Trophoblast cell (in vitro differentiated cells and primary cell): ENCODE measurements at places on chromosomes 6 and 20.

DNA sequence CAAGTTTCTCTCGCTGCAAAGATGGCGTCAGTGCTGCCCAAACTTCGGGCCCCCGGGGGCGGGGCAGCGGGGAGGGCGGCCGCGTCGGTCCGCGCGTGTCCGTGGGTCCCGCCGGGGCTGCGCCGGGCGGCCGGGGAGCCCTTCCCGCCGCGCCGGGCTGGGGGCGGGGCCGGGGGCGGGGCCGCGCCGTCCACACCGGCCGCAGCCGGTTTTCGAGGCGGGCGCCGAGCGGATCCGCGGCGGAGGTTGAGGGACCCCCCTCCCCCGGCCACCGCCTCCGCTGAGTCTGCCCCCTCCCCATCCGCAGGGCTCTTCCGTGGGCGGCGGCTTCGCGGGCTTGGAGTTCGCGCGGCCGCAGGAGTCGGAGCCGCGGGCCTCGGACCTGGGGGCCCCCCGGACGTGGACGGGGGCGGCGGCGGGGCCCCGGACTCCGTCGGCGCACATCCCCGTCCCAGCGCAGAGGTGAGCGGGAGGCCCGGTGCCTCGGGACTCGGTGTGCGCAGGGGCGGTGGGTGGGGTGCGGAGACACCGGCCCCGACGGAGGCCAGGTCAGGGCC lies 572 bp downstream of the SLC2A4RG start:
- DNase-seq: peak; percentile 29

DNA sequence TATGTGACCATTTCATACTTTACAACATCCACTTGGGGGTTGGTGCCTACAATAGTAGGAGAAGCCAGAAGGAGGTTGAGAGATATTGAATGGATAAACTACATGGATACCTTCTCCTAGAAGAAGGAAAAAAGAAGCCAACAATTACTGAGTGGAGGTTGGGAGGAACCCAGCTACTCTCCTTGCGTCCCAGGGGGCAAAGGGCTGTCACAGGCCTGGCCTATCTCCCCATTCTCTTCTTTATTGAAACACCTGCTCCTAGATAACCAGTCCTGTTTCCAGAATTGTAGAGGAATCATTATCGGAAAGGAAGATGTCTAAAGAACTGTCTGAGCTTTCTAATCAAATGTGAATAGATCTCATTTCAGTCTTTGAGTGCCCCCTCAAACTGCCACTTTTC lies 115.1 kb downstream of the MAP7 start:
- DNase-seq: no peak

GRCh38 chr6:83804886-83805285 lies 48.3 kb upstream of the RIPPLY2 start:
- no peak for DNase-seq

DNA sequence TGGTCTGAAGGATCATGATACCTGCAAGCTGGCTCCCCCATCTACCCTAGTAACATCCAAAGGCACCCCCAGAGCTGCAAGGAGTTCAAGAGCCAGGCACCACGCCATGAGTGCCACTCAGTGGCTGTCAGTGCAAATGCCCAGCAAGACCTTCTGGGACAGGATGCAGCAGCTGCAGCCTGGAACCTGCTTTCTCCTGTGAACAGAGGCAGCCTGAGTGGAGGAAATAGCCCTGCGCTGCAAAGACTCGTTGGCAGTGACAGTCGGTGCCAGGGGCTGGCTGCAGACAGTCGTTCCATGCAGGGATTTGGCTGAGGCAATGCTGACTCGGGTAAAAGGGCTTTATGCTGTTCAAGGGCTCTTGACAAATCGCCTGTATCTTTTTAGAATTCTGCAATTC lies 15.7 kb upstream of the SSTR4 start:
- DNase-seq: no peak

- DNase-seq: peak; percentile 65
These were observed 73.2 kb downstream of the LY86 start for GRCh38 chr6:6661684-6662083.

DNA sequence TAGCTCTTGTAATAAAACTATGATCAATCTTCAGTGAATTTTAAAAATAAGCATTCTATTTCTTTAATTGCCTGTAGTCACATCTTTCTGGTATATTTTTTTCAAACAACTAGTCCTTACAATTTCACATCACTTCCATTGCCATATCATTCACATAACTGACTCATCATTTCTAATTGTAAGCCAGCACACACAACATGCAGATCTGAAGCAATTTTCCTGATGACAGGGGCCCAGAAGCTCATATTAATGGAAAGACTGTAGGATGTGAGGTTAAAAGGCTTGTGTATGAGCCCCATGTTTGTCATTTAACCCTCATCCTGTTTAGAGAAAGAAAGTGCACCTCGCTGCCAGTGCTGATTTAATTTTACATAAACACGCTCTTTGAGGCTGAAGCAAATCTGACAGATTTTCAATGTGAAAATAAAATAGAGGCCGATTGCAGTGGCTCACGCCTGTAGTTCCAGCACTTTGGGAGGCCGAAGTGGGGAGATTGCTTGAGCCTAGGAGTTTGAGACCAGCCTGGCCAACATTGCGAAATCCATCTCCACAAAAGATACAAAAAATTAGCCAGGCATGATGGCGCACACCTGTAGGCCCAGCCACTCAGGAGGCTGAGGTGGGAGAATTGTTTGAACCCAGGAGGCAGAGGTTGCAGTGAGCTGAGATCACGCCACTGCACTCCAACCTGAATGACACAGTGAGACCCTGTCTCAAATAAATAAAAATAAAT lies 40.1 kb upstream of the LTV1 start:
- no peak for DNase-seq

DNA sequence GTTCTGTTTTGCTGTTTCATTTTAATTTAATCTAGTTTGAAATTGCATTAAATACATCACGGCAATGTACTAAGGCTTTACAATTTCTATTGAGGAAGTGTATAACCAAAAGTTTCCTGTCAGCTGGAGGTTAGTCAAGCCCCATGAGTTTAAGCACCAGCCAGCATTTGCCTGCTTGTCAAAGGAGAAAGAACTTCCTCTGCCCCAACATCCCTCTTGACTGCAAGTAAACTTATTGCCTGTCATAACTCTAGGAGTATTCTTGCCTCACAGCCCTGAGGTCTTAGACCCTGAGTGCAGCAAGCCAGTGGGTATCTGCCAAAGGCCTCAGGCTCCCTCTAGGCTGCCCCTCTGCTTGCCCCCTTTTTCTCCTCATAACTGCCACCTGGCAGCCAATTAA lies 106.7 kb upstream of the INSM1 start:
- no peak for DNase-seq

- no peak for DNase-seq
These were observed 3.0 kb upstream of the C4A start for GRCh38 chr6:31978831-31979230.

DNA sequence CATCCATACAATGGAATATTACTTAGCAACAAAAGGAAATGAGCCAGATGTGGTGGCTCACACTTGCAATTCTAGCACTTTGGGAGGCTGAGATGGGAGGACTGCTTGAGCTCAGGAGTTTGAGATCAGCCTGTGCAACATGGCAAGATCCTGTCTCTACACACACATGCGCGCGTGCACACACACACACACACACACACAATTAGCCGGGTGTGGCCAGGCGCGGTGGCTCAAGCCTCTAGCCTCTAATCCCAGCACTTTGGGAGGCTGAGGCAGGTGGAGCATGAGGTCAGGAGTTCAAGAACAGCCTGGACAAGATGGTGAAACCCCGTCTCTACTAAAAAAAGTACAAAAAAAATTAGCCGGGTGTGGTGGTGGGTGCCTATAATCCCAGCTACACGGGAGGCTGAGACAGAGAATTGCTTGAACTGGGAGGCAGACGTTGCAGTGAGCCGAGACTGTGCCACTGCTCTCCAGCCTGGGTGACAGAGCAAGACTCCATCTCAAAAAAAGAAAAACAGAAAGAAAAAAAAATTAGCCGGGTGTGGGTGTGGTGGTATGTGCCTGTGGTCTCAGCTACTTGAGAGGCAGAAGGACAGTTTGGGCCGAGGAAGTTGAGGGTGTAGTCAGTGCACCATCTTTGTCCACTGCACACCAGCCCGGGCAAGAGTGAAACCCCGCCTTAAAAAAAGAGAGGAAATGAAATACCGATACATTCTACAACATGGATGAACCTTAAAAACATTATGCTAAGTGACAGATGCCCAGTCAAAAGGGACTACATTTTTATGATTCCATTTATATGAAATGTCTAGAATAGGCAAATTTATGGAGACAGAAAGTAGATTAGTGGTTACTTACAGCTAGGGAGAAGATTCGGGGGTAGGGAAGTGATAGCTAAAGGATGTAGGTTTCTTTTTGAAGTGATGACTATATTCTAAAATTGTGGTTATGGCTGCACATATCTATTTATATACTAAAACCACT lies 52.5 kb downstream of the RBL1 start:
- no peak for DNase-seq

GRCh38 chr20:61596687-61597330 lies 344.7 kb downstream of the CDH4 start:
- DNase-seq: no peak

DNA sequence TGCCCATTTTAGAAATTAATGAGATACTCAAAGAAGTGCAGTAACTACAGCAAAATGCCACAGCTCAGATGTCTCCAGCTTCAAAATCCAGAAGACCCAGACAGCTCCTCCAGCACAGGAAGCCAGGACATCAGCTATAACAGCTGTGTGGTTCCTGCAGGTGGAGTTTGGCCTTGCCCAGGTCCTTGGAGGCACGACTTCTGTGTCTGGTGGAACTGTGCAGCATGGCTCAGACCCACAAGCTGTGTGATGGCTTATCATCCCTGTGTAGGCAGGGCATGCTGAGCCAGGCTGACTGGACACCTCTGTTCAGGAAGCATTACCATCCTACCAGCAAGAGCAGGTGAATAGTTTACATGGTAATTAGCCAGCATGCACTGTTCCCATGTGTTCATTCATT lies 26.5 kb upstream of the CD93 start:
- no peak for DNase-seq
